Activated B cell treated with CpG ODN at 0.5 μM for 24 hours (primary cell): ENCODE measurements at places on chromosomes 5 and 9.

DNA sequence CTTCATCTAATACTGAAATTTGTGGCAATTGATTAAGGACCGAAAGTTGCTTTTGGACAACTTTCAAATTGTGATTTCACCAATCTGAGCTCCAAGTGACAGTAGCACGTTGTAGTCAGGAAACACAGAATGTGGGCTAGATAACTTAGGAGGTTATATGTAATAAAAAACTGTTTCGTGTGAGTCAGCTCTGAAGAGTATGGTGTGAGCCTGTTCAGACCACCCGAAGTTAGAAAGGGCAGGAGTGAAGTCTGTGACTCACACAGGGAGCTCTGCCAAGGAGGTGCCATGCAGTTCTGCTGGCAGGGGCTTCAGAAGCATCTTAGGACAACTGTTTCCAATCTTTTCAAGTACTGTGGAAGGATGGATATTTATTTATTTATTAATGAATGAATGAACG lies 16.4 kb upstream of the ZBTB34 start:
- no peak for DNase-seq
- no peak overlapping the region for H3K4me3 ChIP-seq
- H3K36me3 ChIP-seq = peaks cover 3% of the 10 kb centered on the region
- no peak overlapping the region for H3K27ac ChIP-seq
- peaks cover 2% of the 10 kb centered on the region for H3K27me3 ChIP-seq

DNA sequence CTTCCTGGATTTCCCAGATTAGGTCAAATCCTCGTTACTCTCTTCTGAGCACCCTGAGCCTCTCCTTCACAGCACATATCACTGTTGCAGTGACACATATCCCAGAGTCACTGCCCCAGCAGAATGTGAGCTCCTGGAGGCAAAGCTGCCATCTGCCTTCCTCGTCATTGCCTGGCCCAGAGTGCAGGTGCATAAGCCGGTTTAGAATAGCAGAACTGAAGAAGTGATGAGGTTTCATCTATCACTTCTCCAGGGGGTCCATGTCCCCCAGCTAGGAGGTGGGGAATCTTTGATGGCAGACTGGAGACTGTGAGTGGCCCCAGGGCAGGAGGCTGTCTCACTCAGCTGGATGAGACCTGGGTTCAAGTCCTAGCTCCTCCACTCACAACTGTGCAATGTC lies 25.8 kb downstream of the NIPAL4 start:
- peaks cover 90% of the 10 kb centered on the region for H3K36me3 ChIP-seq
- peaks cover 88% of the 10 kb centered on the region for H3K4me1 ChIP-seq
- H3K4me3 ChIP-seq = peak overlapping the region; percentile 72
- H3K27ac ChIP-seq = peak overlapping the region; percentile 95
- DNase-seq = no peak

DNA sequence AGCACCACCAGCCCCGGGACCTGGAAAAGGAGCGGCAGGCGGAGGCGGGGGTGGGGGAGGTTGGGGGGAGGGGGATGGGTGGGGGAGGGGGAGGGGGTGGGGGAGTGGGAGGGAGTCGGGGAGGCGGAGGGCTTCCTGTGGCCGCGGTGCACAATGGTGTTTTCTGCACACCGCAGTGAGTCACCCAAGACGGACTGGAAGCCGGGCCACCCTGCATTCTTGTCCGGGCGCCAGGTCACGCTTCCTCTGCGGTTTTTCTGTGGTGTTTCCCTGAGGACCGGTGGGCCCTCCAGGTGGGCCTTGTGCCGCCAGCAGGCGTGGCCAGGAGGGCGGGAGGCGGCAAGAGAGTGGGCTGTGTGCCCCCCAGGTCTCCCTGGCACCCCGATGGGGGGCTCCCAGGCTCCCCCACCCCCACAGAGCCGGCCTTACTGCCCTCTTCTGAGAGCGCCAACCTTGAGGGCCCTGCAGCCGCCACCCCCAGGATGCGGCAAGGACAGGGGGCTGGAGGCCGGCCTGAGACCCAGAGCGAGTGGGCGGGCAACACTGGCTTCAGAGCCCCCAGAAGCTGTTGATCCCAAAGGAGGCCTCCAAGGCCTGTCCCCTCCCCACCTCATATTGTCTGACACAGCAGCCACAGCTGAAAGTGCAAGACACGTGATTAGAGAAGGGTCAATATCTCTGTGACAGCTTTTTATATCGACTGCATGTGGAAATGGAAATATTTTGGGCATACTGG lies 11.1 kb downstream of the EXD3 start:
- no peaks in the 10 kb centered on the region for H3K36me3 ChIP-seq
- peaks cover 2% of the 10 kb centered on the region for H3K27me3 ChIP-seq
- no peak overlapping the region for H3K27ac ChIP-seq
- H3K4me1 ChIP-seq = peaks cover 18% of the 10 kb centered on the region

DNA sequence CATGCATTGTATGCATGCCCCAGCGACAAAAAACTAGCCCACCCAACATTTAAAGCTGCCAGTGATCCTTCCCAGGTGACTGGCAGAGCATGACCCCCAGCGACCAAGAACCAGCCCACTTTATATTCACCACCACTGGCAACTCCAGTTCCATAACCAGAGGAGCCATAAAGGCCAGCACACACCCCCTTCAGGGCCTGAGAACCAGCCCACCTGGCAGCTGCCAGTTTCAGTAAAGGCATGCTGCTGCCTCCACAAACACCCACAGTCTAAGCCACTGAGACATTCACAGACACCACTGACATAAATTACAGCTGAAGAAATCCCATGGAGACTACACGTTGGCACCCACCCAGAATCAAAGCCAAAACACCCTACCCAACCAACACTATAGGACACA lies 46.9 kb upstream of the RGS7BP start:
- H3K4me3 ChIP-seq = no peak overlapping the region
- DNase-seq = no peak
- H3K36me3 ChIP-seq = no peaks in the 10 kb centered on the region

- DNase-seq = no peak
- H3K36me3 ChIP-seq = peaks cover 70% of the 10 kb centered on the region
- H3K27ac ChIP-seq = no peak overlapping the region
- H3K4me1 ChIP-seq = no peaks in the 10 kb centered on the region
- H3K4me3 ChIP-seq = no peak overlapping the region
- no peaks in the 10 kb centered on the region for H3K27me3 ChIP-seq
Observed at GRCh38 chr5:177043958-177044357, 21.5 kb downstream of the ZNF346 start.

DNA sequence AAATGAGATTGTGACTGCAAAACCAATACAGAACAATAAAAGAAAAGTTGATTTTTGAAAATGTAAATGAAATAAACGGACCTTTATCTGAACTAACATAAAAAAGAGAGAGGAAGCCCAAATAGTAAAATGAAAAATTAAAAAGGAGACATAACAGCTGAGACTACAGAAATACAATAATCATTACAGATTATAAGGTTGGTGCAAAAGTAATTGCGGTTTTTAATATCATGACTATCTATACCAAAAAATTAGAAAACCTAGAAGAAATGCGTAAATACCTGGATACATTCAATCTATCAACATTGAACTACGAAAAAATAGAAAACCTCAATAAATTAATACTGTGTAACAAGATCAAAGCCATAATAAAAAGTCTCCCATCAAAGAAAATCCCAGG lies 71.9 kb upstream of the SLCO6A1 start:
- DNase-seq = no peak
- H3K4me3 ChIP-seq = no peak overlapping the region
- no peaks in the 10 kb centered on the region for H3K4me1 ChIP-seq
- no peak overlapping the region for H3K27ac ChIP-seq
- H3K27me3 ChIP-seq = peaks cover 10% of the 10 kb centered on the region

- H3K4me1 ChIP-seq = no peaks in the 10 kb centered on the region
- no peak for DNase-seq
- H3K27ac ChIP-seq = no peak overlapping the region
- H3K36me3 ChIP-seq = peaks cover 74% of the 10 kb centered on the region
- no peaks in the 10 kb centered on the region for H3K27me3 ChIP-seq
- no peak overlapping the region for H3K4me3 ChIP-seq
Observed at GRCh38 chr5:179588166-179588565, 35.3 kb downstream of the HNRNPH1 start.
